ENCODE measurements at places on chromosomes 16 and 17.

DNA sequence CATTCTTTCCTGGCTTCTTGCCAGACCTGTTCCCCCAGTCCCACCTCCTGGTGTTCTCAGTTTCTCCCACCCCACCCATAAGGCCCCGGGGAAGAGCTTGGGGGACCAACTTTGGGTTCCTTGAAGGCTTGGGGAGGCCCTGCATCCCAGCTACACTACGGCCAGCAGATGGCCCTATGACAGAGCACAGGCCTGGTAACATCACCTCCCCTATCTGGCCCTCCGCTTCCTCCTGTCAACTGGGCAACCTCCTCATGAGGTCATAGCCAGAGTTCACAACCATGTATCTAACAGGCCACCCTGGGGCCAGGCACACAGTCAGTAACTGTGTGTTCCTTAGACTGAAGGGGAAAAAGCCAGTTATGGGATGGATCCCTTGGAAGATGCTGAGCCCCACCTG is 31.4 kb downstream of the MYO15A start:
- DNase-seq: no peak

DNA sequence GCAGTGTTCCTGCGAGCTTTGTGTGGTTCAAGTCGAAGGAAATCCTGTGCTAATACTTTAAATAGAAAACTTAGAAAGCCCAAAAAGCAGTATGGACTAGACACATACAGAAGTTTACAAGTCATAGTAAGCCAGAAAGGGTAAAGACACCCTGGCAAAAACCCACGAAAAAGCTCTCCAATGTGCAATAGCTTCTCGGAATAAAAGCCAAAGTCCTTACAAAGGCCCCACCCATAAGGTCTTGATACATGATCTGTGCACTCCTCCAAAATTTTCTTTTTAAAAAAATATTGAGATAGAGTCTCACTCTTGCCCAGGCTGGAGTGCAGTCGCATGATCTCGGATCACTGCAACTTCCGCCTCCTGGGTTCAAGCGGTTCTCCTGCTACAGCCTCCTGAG is 10.3 kb downstream of the C16orf86 start:
- no peak for DNase-seq

DNA sequence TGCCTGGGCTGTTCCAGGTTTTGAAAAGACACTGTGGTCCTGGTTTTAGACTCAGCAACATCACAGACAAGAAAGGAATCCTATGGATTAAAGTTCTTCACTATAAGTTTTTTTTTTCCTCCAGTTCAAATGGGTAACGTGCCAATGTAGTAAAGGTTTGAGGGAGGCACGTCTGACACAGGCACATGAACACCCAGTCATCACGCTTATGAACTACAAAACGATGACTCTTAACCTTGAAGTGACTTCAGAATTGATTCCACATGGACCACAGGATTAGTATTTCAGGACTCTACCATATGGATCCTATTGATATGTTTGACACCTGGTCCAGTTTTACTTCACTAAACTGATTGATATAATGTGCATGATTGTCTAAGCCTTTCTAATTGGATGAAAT is 2.3 kb downstream of the PRMT7 start:
- no peak for DNase-seq

DNA sequence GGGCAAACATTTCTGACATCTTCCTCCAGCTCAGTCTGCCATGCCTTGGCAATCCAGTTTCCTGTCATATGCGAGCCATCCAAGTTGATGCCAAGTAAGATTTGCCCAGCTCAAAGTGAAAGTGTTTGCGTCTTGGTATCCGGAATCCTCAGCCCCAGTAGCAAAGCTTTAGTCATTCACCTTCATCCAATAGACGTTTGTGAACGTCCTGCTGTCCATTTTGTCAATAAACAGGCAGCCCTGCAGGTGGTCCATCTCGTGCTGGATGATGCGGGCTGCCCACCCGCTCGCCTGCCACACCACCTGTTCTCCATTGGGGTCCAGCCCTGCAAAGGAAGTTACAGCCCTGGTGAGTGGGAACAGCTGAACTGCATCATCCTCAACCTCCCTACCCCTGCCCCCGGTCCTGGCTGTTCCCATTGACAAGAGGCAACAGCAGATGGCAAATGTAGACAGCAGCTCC is 1.5 kb downstream of the PDF start:
- no peak for DNase-seq

DNA sequence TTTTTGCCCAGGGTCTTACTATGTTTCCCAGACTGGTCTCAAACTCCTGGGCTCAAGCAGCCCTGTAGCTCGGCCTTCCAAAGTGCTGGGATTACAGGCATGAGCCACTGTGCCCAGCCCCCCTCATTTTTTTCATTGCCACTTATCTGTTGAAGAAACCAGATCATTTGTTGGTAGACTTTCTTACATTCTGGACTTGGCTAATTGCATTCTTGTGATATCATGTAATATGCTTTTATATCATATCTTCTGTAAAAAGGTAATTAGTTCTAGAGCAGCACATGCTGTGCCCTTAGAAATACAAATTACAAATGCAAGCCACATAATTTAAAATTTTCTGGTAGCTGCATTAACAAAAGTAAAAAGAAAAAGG is 53.9 kb downstream of the PPM1E start:
- DNase-seq: no peak

GRCh38 chr17:78953356-78954350 is 26.1 kb downstream of the LGALS3BP start:
- no peak for DNase-seq

- no peak for DNase-seq
Observed at GRCh38 chr16:27972500-27972899, 91.0 kb downstream of the GSG1L start.

- DNase-seq: no peak
Observed at GRCh38 chr16:67100569-67101310, 9.0 kb upstream of the PHAF1 start.

DNA sequence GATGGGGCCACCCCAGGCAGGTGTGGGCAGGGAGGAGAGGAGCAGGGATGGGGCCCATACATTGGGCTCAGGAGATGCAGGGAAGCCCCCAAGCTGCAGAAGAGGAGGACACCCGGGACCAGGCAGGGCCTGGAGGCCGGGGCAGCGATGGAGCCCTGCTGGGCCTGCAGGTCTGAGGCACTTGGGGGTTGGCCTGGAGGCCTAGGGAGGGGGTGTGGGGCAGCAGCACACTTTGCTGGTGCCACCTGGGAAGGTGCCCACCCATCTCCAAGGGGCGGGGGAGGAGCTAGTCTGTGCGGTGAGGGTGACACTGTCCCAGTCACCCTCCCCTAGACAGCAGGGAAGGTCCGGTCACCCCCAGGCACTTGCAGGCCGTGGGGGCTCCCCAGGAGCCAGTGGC is 6.4 kb upstream of the CCDC57 start:
- DNase-seq: no peak

DNA sequence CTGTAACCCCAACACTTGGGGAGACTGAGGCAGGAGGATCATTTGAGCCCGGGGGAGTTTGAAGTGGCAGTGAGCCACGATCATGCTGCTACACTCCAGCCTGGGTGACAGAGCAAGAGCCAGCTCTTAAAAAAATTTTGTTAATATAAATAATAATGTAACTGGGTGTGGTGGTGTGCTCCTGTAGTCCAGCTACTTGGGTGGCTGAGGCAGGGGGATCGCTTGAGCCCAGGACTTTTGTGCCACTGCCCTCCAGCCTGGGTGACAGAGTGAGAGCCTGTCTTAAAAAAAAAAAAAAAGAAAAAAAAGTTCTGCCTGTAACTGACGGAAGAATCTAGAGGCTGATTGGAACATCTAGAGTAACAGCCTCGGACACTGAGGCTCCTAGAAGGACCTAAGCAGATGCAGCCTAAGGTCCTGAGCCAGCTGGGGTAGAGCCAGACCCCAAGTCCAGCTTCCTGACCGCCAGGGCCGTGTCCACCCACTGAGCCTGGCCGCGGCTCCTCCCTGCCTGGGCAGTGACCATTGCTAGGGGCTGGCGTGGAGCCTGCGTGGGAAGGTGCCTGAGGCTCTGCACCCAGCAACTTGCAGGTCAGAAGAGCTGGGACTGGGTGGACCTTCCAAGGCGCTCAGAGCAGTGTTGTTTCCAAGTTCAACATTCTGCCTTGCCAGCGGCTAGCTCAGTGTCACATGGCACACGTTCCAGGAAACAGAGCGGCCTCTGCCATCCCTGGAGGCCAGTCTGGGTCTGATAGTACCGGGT is 209.4 kb upstream of the CIBAR2 start:
- DNase-seq: peak; percentile 57

- no peak for DNase-seq
Observed at GRCh38 chr17:17403899-17404576, 72.8 kb upstream of the MED9 start.

DNA sequence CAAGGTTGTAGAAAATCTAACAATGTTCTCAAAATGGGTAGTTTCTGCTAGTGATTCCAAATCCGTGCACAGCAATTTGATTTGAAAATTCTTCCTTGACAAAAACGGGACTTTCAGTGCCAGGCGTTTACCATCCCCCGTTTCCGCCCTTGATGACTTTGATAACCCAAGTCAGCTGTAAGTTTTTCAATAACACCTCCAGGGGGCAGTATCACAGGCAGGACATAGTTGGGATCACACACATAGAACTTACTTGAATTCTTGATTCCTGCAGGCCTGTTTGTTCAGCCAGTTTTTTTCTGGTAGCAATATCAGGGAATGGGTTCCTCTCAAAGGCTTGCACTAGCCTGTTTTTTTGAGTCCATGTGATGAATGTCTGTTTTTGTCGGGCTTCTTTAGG is 5.6 kb downstream of the DUXB start:
- DNase-seq: no peak

GRCh38 chr17:60386147-60387058 is 5.5 kb downstream of the USP32 start:
- DNase-seq: no peak

GRCh38 chr17:33615861-33616260 is 322.8 kb upstream of the ASIC2 start:
- no peak for DNase-seq

DNA sequence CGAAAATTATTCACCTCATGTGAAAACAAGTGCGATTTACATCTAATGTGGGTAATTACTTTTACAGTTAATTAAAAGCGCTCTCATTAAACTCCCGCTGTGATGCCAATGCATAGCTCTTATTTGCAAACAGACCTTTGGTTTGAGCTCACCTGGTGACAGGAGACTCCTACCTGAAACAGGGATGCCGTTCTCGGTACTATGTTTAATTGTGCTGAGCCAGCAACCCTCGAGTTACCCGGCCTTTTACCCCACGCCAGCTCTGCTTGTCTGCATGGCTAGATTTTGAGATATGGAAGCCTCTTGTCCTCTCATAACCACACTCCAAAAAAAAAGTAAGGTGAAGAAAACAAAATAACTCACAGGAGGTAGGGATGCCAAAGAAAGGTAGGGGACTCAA is 690.4 kb upstream of the RBFOX1 start:
- no peak for DNase-seq

DNA sequence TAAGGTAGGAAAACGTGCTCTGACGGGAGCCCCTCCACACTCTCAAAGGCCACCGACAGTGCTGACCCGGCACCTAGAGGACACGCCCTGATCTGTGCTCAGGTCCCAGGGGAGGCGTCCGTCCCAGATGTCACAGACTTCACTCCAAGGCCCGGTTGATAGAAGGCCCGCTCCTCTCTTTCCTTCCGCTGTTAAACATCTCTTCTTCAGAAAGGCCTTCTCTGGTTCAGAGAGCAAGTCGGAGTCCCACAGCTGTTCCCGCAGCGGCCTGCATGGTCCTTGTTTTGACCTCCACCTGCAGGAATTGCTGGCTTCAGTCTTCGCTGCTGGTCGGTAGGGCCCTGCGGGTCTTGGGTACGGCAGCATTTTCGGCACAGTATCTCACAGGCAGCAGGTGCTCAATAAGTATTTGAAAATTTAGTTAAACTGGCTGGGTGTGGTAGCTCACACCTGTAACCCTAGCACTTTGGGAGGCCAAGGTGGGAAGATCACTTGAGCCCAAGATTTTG is 88.5 kb downstream of the MRC2 start:
- no peak for DNase-seq

DNA sequence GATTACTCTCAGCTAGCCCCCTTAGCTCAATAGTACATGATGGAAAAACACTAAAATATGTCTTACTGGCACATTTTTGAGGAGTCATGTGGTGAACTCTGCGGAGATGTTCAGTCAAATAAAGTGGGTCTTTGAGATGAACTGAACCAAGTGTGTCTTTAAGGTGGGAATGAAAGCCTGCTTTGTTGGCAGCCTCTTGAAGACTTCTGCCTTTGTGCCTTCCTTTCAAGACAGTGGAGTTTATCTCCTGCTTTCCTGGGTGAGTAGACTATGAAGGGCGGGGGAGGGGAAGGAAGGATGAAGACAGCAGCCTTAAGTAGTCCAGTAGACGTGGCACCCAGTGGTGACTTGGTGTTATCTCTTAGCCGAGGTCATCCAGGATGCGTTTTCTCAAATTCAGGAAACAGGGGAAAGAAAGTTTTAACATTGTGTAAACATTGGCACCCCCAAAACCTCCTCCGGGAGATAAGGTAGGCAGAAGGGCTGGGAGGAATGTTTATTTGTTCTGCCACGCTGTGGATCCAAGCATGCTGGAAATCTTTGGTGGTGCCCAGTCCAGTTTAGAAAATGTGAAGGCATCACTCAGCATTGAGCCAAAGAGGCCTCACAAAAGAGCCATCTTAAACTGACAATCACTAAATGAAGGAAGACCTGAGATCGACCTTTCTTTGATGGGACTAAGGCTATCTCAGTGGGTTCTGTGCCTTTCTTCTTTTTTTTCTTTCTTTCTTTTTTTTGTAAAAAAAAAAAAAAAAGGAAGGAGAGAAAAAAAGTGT is 220.6 kb downstream of the FTO start:
- DNase-seq: no peak

GRCh38 chr17:69593351-69593715 is 178.8 kb downstream of the MAP2K6 start:
- DNase-seq: no peak

DNA sequence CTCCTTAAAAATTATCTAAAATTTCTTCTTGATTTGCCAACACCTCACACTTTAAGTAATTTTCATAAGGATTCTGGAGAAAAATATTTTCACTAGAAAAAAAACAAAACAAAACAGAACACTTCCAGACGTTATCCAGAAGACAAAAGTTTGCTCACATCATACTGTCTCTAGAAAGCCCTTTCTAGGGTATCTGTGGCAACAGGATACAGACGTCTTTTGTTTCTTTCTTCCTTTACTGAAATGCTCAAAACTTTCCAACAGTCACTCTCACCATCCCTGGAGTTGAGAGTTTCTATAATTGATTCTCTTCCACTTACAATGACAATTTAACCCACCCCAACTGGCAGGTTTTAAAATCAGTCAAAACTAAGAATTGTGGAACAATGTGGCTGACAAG is 2.6 kb downstream of the ZC3H7A start:
- no peak for DNase-seq

DNA sequence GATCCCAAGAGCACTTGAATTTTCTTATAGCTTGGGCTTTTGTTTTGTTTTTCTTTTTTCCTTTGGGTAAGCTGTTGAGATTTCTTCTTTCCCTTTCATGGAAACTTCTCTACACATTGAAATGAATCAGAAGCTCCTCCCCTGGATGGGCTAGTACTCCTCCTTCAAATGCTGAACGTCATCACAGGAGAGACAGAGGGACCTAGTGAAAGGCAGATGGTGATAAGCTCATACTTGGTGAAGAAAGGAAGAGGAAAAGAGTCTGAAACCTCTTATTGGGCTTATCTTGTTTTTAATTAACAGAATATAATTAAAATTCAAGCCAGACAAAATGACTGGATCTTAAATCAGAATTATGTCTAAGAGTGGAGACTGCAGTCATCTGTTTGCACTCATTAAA is 147.3 kb downstream of the SNX11 start:
- no peak for DNase-seq

- DNase-seq: no peak
Observed at GRCh38 chr17:21198411-21198810, 15.6 kb downstream of the TMEM11 start.
